ENCODE measurements at places on chromosomes 4 and X.

- DNase-seq = no peak
These were observed 372.3 kb downstream of the SPOCK3 start for GRCh38 chr4:166862032-166862431.

DNA sequence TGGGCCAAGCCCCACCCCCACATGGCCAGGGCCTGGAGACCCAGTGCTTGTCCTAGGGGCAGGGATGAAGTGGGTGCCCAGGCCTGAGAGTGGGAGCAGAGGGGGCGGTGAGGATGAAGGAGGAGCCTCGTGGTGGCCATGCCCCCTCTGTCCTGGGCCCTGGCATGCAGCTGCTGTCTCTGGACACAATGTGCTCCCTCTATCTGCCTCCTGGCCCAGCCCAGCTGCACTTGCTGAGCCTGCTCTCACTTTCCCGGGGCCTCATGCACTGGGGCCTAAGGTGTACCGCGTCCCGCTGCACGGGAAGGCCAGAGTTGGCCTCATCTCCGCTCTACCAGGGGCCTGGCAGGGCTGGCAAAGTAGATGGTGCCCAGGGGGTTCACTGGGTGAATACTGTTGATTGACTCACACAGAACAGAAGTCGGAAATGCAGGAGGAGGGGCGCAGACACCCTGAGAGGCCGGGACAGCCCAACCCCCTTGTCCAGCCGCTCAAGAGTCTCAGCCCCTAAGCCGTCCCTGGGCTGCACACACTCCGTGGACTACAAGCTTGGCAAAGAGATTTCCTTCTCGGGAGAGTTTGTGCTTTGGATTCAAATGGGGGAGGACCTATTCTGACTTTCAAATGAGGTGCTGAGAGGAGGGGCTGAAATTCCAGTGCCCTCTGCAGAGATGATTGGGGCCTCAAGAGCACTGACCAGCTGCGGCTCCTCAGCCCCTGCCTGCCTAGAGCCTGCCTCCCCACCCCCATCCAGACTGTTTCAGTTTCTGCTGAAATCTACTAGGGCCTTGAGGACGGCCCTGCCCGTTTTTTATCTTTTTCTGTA, 112.4 kb downstream of the PSAPL1 start:
- no peak for DNase-seq

GRCh38 chr4:3332498-3332897, 39.7 kb downstream of the RGS12 start:
- no peak for DNase-seq

DNA sequence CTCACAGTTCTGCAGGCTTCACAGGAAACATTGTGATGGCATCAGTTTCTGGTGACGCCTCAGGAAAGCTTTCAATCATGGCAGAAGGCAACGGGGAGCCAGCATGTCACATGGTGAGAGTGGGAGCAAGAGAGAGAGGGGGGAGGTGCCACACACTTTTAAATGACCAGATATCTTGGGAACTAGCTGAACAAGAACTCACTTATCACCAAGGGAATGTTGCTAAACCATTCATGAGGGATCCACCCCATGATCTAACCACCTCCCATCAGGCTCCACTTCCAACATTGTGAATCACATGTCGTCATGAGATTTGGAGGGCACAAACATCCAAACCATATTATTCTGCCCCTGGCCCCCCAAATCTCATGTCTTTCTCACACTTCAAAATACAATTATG, 43.3 kb upstream of the GPR173 start:
- DNase-seq = no peak

DNA sequence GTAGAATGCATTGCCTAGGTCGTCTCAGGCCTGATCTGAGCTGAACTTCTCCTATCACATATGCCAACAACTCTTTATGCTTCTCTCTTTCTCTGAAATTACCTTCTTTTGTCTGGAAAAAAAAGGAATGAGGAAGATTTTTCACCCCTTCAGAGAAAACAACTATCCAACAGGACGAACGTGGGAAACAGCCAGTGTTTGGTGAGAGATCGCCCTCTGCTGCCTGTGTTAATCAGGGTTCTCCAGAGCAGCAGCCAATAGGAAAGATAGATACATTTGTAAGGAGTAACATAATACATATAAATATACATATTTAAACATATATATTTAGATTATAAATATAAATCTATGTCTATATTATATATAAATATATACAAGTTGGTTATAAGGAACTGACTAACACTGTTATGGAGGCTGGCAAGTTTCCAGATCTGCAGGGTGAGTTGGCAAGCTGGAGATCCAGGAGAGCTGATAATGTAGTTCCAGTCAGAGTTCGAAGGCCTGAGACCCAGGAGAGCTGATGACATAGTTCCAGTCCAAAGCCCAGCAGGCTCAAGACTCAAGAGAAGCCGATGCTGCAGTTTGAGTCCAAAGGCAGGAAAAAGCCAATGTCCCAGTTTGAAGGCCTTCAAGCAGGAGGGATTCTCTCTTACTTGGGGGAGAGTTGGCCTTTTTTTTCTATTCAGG, 13.3 kb downstream of the CETN2 start:
- no peak for DNase-seq

GRCh38 chrX:134634691-134635090, 23.6 kb downstream of the PLAC1 start:
- no peak for DNase-seq

GRCh38 chr4:4861390-4862018, 2.0 kb downstream of the MSX1 start:
- no peak for DNase-seq

GRCh38 chrX:69282893-69283690, 117.8 kb upstream of the PJA1 start:
- DNase-seq = no peak

- no peak for DNase-seq
These were observed 17.0 kb upstream of the CHRNA9 start for GRCh38 chr4:40317916-40318658.

DNA sequence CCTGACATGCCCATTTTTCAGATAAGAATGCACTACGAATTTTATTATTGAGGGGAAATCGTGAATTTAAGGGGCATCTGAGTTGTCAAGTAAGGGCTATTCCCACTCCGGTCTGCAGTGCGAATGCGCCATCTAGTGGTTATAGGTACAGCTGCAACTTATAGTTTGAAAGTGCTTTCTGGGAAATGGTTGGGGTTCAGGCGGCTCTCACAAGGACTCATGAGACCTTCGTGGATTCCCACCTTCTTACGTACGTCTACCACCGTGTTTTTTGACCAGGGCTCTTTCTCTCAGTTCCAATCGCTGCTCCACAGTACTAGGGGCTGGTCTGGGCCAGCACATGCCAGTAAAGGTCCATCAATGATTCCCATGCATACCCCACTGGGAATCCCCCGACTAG, 12.3 kb downstream of the MSL3 start:
- no peak for DNase-seq

GRCh38 chrX:47568656-47569295, 7.8 kb downstream of the ARAF start:
- DNase-seq = no peak

GRCh38 chr4:80058740-80059139, 14.3 kb downstream of the ANTXR2 start:
- no peak for DNase-seq

- no peak for DNase-seq
These were observed 19.4 kb downstream of the GPM6B start for GRCh38 chrX:13797512-13797911.

DNA sequence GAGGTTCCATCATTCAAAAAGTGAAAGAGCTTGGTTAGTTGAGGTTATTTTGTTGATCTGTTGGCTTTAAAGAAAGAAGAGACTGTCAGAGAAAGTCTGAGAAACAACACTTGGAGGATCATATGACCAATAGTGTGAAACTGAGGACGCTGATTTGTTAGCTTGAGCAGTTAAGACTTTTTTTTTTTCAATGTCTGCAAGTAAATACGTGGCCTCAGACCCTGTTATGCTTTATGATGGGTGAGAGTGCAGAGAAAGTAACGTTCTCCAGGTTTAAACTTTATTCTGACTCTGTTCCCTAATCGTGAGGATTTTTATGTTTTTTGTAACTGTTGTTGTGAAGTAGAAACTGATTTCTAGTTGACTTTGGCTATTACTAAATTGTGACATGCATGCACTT, 45.9 kb downstream of the GAB1 start:
- DNase-seq = no peak

DNA sequence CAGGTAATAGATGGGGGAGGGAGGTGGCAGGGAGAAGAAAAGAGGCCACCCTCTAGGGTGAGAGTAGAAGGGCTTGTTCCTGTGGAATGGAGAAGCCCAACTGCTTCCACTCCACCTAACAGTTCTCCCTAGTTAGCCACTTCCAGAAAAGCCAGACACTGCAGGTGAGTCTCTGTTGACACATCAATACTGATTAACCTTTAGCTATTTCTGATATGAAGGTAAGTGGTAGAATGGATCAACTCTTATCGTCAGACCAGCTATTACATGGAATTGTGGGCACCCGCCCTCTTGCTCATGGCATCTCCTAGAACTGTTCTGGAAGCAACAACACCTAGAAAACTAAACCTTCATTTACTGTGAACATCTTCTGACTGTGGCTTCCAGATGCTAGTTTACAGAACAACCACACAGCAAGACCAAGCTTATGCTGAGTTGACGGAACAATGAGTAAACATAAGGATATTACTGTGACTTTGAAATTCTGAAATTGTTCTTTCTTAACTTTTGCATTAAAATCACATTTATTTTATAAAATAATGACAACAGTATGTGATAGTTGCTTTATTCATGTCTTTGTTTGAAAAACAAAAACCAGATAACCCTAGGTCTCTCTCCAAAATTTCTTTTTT, 44.7 kb downstream of the ANXA3 start:
- DNase-seq = no peak

DNA sequence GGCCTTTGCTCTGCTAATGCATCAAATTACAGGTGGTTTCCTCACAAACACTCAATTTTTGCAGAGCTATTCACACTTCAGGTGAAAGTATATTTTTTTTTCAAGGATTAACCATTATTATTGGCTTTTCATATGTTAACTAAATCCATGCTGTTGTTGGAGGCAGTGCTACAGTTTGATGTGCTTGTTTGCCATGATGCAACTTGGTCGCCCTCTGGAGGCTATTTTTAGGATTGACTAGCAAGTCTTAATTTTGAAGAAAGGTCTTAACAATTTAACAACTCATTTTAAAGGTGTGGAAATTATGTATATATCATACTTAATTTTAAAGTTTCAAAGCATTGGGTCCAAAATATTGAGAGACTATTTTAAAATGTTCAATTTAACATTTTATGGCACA, 168.8 kb upstream of the FAM47A start:
- DNase-seq = no peak

DNA sequence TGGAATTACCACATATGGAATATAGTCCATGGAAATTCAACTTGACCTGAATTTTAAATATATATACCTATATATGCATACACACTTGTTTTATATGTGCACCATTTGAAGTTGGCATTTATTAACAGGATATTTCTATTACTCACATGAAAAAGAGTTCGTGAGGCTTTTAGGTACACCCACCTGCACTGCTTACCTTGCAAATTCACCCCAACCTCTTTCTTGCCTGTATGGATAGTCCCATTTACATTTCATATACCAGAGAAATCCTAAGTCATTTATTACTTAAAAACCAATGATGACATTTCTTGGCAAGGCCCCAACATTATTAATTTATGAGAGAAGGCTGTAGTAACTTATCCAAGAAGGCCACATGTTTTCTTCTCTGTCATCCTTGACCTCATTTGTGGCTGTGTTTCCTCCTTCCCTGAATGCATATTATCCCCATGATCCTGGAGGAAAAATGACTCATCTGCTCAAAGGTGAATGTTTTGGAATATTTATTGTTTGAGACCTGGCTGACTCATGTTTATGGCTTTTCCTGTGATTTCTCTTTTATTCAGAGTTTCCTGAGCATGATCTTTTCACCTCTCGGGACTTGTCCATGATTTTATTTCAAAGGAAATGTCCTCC, 62.2 kb upstream of the FAM241A start:
- DNase-seq = no peak

DNA sequence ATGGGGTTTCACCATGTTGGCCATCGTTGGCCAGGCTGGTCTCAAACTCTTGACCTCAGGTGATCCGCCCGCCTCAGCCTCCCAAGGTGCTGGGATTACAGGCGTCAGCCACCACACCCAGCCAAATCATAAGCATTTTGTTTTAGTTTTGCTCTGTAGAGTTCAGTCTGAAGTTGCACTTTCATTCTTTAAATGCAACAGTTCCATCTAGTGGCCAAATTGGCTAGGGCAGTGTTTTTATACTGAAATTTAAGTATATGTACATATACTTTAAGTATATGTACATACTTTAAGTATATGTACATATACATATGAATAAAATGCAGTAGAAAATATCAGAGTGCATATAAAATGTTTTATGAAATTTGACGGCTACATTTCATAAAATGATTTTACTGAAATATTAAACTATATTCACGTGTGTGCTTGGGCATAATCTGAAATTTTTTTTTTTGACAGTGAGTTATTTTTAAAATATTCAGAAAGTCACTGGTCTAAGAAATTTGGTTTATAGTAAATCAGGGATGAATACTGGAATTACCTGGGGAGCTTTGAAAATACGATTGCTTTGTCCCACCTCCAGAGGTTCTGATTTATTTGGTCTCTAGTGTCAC, 145.5 kb downstream of the NWD2 start:
- no peak for DNase-seq

DNA sequence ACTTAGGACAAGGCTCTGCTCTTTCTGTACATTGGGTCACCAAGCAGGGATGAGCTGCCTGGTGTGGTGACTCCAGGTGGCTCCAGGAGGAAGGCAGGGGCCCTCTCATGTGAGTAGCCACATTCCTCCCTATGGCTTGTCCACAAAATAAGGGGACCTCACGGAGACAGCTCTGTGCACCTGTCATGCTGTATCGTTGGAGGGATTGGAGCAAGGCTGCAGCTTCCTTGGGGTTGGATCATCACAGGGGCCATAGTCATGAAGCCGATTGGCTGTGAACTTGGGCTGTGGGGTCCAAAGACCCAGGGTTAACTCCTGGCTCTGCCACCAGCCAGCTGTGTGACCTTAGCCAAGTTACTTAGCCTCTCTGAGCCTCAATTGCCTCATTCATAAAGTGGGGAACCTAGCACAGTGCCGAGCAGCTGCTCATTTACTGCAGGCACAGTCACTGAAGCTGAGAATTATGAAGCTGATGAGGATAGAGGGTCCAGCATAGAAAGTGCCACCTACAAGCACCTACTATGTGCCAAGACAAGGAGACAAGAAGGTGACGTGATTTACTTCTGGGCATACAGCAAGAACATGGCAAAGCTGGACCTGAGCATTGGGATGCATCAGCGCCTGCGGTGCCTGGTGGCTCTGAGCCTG, 11.8 kb upstream of the KIAA0232 start:
- no peak for DNase-seq

DNA sequence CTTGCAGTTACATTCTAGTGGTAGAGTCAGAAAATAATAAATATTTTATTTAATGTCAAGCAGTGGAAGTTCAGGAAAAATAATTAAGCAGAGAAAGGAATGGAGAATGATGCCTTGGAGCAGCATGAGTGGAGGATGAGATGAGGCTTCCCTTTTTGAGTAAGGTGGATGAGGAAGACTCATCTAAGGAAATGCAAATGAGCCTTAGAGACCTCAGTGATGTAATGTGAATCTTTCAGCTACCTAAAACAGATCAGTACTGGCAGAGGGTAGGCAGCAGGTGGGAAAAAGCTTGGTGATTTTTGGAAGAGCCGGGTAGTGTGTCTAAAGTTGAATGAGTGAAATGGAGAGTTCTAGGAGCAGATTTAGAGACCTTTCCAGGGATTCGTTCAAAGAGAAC, 118.2 kb downstream of the GRID2 start:
- DNase-seq = no peak

Data from coronary artery (tissue), 2 donors.